Foreskin keratinocyte (primary cell): ENCODE measurements at places on chromosomes 4 and X. TPM values are rescaled to one million over a fixed set of nuclear protein-coding genes. Genes with fewer than 3 reads are reported as not detected.

MEPE gene
- not detected in 2 replicates for total RNA-seq

DDX53 gene
- total RNA-seq, result not detected in 2 replicates

NSUN7 gene
- total RNA-seq, result 0.71 and 1.3 TPM in 2 replicates

ASB12 gene
- total RNA-seq, result 0.07 TPM in 1 of 2 replicates, not detected in the other

NOX1 gene
- total RNA-seq, result not detected in 2 replicates

SSX3 gene
- not detected in 2 replicates for total RNA-seq

FGF13 gene
- total RNA-seq, result not detected in 2 replicates

GCNA gene
- total RNA-seq, result 0.39 and 0.41 TPM in 2 replicates

TGIF2LX gene
- total RNA-seq, result not detected in 2 replicates

MAGEB18 gene
- total RNA-seq, result not detected in 2 replicates

TAF7L gene
- 0.03 TPM in 1 of 2 replicates, not detected in the other for total RNA-seq

GLRA3 gene
- not detected in 2 replicates for total RNA-seq

TEX13B gene
- total RNA-seq, result not detected in 2 replicates

CXCR3 gene
- not detected in 2 replicates for total RNA-seq

SASH3 gene
- not detected in 2 replicates for total RNA-seq

CASP6 gene
- 32.2 and 33.0 TPM in 2 replicates for total RNA-seq

POU3F4 gene
- total RNA-seq, result not detected in 2 replicates
